ENCODE measurements at places on chromosomes 13 and 19.

GRCh38 chr19:58033741-58034476 is at the start of gene ZSCAN1:
Gene ZSCAN1, plus strand, starts transcription at chr19:58034025. Its CDS starts 3,812 bp downstream, at chr19:58037837.
- no peak for DNase-seq

GRCh38 chr19:10651851-10652250 is 2.3 kb upstream of the ILF3 start:
- DNase-seq: no peak

GRCh38 chr19:47156861-47157430 is 26.3 kb downstream of the SAE1 start:
- peak; percentile 24 for DNase-seq

- no peak for DNase-seq
These were observed 36.0 kb upstream of the NEK3 start for GRCh38 chr13:52195401-52195837.

GRCh38 chr19:30547246-30547645 is 175.1 kb downstream of the ZNF536 start:
- no peak for DNase-seq

GRCh38 chr19:27392027-27392632 is 1820.8 kb downstream of the UQCRFS1 start:
- DNase-seq: no peak

DNA sequence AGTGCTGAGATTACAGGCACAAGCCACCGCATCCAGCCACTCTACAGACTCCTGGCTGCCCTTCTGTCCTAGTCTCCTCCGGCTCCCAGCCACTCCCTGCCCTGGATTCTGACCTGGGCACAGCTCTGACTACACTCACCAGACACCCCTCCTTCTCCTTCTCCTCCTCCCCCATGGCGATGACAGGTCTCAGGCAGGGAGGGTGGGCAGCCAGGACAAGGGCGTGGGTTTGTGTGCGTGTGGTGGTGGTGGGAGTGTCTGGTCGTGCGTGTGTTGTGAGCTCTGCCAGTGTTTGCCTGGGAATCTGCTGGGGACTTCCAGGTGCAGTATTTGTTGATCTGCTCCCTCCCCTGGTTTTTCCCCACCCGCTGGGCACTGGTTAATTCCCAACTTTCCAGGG is 3.0 kb upstream of the NCCRP1 start:
- DNase-seq: no peak

GRCh38 chr13:25857830-25858229 is 194.0 kb downstream of the SHISA2 start:
- no peak for DNase-seq

GRCh38 chr13:60139272-60139671 is 24.5 kb downstream of the DIAPH3 start:
- DNase-seq: no peak

- DNase-seq: no peak
These were observed 43.1 kb downstream of the SERP2 start for GRCh38 chr13:44416744-44417143.

DNA sequence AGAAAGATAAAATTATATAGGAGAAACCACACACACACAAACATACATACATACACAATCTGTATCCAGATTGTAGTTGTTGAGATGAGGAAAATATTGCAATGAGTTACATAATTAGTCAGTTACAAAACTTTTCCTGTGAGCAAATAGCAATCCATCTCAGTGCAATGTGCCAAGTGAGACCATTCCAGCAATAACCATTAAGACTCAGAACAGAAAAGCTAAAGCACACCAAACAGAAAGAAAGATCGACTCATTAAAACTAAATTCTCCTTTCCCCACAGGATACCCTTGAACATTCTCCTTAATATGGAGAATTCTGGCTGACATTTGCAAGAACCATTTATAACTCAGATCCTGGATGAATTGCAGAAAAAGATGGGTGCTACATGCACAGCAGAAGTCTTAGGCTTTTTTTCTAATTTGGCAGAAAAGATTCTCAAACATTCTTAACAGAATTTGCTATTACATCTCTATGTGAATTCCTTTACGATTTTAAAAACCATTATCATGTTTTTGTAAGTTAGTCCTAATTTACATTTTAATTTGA is 1341.2 kb upstream of the SPRY2 start:
- DNase-seq: no peak

GRCh38 chr19:38850436-38850975 is 720 bp upstream of the HNRNPL start:
- no peak for DNase-seq

DNA sequence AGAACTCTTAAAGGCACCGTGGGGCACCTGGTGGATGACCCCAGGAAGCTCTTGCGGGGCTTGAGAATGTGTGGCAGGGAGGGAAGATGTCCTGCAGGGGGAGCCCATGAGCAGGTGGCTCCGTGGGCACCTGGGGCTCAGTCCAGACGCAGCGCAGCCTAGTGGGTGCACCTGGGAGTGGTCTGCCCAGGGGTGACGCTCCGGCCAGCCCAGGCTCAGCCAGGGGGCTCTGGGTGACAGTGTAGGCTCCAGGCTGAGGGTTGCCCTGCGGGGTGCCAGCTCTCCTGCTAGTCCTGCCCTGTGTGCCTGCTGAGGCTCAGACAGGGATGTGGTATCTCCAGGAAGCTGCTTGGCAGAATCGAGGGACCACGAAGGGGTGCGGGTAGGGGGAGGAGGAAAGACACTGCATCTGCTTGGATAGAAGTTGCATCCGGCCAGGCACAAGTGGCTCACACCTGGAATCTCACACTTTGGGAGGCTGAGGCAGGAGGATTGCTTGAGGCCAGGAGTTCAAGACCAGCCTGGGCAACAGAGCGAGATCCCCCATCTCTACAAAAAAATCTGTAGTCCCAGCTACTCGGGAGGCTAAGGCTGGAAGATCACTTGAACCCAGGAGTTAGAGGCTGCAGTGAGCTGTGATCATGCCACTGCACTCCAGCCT is 15.0 kb upstream of the PGLS start:
- peak; percentile 63 for DNase-seq

- no peak for DNase-seq
These were observed 238.0 kb downstream of the LHFPL6 start for GRCh38 chr13:39364947-39365468.

DNA sequence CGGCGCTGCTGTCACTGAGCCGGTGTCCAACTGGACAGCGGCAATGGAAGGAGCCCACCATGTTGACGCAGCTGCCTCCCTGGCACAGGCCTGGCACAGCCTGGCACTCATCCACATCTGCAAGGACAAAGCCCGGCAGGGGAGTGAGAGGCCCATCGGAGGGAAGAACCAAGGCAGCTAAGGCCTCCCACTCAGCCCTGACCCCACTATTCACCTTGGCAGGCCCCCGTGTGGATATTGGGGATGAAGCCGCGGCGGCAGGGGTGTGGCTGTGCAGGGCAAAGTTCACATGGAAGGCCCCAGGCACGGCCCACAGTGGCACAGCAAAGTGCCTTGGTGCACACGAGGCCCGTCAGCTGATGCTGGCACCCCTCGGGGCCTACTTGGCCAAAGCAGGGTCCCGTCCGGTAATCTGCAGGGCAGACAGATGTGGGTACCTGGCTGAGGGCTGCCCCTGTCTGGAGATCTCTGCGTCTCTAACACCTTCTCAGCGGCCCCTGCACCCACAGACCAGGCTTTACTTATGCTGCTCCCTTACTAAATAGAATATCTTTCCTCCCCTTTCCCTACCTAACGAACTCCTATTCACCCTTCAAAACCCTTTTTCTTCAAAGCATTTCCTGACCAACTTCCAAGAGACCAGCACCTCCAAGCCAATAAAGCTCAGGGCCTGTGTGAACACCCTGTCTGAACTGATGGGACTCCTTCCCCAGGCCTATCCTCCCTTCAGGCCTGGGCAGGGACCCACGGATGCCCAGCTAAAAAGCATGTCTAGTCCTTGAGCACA is 7.5 kb downstream of the FBN3 start:
- DNase-seq: no peak

DNA sequence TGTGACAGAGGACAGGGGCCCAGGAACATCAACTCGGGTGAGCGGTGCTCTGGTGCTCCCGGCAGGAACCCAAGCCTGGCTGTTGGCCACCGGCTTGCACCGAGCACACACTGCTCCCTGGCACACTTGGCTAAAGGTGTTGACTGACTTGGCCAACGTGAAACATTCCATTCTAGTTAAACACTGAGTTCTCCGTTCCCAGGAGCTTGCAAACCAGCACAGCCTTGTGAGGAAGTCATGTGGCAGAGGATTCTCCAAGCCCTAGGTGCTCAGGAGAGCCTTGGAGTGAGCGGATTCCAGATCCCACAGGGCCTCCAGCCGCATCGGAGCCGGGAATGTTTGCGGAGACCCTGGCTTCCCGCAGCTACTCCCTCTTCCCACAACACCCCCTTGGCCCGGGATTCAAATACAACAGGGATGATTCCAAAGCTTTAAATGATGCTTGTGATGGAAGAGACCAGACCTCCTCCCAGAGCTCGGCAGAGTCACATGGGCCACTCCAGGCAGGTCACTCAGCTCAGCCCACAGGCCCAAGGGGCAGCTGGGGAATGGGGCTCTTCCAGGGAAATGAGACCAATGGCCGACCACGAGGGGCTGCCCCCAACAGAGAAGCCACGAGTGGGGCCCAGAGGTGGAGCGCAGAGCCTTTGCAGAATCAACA is 2.9 kb downstream of the C13orf46 start:
- no peak for DNase-seq

GRCh38 chr13:103006641-103007426 is 59.4 kb downstream of the SLC10A2 start:
- DNase-seq: peak; percentile 74

DNA sequence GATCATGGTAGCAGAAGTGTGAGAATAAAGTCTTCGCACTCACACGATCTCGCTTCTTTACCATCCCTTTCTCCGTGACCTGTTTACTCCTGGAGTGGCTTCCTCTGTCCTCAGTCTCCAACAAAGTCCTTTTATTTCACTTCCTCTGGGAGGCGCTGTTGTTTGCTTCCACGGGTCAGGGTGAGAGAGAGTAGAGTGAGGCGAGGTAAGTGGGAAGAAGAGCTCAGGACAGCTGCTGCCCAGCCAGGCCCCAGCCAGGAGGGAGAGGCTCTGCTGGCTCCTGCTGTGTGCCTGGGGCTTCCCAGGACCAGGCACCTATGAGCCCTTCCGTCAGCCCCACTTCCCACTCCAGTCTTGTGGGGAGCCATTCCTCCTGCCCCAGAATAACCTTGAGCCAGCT is 242.1 kb downstream of the FGF9 start:
- DNase-seq: no peak

DNA sequence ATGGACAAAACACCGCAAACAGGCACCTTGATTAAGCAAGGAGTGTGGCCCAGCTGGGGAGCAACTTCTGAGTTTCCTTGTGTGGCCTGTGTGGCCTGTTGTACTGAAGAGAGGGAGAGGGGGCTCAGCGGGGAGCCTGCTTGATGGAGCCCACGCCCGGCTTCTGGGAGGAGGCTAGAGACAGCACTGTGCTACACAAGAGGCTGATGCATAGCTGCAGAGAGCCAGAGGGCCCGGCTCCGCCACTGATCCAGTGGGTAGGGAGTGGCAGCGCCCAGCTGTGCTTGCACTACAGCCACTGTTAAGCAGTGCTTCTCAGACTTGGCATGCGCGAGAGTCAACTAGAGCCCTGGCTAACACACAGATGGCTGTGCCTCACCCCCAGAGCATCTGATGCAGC is 19.0 kb downstream of the LYL1 start:
- DNase-seq: no peak

GRCh38 chr13:29548722-29549121 is 46.8 kb downstream of the SLC7A1 start:
- DNase-seq: no peak

- DNase-seq: no peak
These were observed 660.4 kb upstream of the KLF12 start for GRCh38 chr13:74794582-74794981.

GRCh38 chr19:9936326-9937000 is at the start of gene OLFM2:
Gene OLFM2, minus strand, starts transcription at chr19:9936515. Its CDS starts 149 bp downstream, at chr19:9936366.
- DNase-seq: no peak

DNA sequence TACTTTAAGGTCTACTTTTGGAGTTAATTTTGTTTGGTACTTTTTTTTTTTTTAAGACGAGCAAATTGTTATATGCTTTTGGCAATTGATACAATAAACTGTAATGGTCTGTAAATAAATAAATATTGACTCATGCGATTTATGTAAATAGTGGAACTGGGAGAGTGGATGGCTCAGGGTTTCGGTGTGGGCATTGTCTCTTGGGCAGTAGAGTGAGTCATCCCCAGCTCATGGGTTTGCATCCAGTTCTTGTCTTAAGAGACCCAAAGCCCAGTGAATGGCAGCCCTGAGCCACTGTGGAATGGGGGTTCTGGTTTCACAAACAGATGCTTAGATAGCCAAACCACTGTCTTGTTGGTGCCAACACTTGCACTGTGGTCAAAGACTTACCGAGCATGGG is 33.0 kb downstream of the FGF9 start:
- DNase-seq: no peak

GRCh38 chr13:49052813-49053212 is 77.1 kb downstream of the FNDC3A start:
- no peak for DNase-seq

GRCh38 chr13:92804926-92805325 is 421.7 kb upstream of the GPC6 start:
- DNase-seq: no peak

DNA sequence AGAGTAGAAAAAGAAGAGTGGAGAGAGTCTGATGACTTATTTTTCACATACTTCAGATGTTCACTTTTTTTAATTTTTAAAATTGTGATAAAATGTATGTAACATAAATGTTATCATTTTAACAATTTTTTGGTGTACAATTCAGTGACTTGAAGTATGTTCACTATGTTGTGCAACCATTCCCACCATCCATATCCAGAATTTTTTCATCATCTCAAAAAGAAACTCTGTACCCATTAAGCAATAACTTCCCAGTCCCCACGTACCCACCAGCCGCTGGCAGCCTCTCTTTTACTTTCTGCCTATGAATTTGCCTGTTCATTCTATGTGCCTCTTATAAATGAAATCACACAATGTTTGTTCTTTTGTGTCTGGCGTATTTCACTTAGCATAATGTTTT is 43.3 kb downstream of the SKA3 start:
- no peak for DNase-seq

DNA sequence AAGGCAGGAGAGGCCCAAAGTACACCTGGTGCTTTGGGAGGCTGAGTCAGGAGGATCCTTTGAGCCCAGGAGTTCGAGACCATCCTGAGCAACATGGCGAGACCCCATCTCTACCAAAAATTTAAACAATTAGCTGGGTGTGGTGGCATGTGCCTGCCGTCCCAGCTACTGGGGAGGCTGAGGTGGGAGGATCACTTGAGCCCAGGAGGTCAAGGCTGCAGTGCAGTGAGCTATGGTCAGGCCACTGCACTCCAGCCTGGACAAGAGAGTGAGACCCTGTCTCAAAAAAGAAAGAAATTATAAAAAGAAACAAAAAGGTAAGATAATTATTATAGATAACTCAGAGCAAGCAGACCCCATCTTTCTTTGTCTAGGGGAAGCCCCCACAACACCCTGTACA is 1.9 kb downstream of the HOMER3 start:
- DNase-seq: no peak

DNA sequence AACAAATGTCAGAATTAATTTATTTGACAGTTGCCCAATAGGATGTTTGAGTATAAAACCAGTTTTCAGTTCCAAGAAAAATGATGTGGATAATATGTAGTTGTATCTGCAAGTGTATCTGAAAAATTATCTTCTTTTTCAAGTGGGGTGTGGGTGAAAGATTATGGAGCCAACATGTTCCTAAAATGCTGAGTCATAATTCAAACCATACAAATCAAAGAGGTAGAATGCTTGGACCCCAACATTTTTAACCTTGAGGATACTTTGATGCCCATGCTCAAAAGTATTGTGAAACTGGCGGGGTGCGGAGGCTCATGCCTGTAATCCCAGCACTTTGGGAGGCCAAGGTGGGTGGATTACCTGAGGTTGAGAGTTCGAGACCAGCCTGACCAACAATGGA is 54.0 kb upstream of the ZNF724 start:
- DNase-seq: no peak

Data from GM12878 (cell line).